ENCODE measurements at places on chromosomes 7 and 10.

DNA sequence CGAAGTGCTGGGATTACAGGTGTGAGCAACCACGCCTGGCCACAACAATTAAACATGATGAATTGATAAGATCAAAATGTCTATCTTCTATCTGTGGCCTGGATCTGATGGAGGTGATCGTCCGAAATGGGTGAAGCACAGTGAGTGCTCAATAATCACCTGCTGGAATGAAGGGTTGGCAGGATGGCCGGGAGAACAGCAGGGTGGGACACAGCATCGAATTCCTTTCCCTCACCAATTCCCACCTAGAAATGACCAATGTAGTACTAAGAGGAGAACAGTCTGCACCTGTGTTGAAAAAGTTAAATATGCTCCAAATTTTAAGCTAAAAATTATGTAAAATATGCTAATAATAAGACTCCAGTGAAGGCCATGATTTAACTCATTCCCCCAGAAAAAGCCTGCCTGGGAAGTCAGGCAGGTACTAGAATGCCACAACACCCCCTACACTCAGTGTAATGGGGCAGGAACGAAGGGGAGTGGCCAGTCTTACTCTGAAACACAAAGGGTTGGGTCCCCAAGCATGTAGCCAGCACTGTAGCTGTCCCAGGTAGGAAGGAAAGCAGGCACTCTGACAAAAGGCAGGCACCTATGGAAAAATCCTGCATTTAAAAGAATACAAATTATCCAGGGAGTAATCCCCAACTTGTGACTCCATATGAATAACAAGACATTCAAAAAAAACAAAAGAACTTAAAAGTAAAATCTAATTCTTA is 110.3 kb downstream of the VPS41 start:
- DNase-seq: no peak

GRCh38 chr7:82163586-82163985 is 280.0 kb downstream of the CACNA2D1 start:
- no peak for DNase-seq

DNA sequence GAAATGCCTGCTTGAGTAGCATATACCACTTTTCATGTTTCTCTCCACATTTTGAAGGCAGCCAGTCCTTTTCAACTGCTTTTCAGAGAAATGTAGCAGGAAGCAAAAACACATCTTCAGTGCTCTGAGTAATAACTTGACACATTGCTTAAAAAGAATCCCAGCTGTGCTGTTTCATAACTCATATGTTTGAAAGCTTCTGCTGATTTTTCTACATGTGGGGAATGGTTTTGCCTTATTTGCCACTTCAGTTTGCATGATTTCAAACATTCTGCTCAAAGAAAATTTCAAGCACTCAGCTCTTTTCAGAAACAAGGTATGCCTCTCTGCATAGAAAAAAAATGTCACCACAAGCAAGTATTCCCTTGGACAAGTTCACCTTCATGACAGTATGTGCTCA is 732.8 kb downstream of the POM121L12 start:
- DNase-seq: no peak

DNA sequence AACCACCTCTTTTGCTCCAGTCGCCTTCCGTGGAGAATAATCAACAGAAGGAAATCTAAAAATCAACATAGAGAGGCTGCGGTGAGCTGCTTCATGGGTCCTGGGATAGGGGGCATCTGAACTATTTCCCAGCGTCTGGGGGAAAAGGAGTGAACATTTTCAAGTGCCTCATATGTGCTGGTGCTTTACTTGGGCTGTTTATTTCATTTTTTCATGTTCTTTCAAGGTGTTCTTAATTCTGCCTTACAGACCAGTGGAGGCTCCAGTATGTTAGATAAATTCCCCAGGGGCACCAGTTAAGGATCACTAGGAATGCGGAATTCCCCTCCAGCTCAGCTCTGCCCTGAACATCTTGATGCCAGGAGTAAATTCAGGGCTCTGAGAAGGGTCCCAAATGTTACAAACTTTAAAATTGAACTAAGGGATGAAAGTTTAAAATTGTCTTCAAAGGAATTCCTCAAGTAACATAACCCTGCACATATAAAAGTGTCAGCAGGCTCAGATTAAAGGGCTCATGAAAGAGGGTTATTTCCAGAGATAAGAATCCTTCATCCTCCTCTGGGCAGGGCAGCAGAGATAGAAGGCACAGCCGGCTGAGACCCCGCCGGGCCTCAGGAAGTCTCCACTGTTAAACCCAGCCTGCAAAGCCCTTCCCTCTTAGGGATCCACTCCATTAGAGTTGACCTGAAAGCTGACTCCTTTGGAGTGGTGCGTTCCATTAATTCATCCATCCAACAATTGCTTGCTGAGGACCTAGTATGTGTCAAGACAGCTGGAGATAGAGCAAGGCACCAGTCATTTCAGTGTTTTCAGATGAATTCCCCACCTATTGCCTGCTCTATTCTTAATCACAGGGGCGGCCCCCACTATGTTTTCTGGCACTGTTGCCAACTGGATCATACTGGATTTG is 345.8 kb downstream of the KCNMA1 start:
- DNase-seq: no peak

GRCh38 chr10:4088354-4089066 is 303.5 kb upstream of the KLF6 start:
- no peak for DNase-seq

- no peak for DNase-seq
These were observed 713 bp downstream of the LOXL4 start for GRCh38 chr10:98267069-98267893.

GRCh38 chr10:15361131-15361530 is 10.0 kb downstream of the FAM171A1 start:
- DNase-seq: no peak

DNA sequence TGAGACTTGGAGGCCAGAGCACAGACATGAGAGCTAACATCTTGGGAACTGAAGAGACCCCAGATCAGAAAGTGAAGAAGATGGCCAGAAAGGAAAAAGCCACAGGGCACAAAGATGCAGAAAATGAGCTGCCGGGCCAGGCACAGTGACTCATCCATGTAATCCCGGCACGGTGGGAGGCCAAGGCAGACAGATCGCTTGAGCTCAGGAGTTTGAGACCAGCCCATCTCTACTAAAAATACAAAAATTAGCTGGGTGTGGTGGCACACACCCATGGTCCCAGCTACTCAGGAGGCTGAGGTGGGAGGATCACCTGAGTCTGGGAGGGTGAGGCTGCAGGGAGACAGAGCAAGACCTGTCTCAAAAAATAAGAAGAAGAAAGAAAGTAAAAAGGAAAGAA is 81.4 kb upstream of the MGMT start:
- DNase-seq: no peak

- no peak for DNase-seq
These were observed 671 bp upstream of the PAPSS2 start for GRCh38 chr10:87658858-87659555.

GRCh38 chr10:8794860-8795259 is 740.4 kb downstream of the GATA3 start:
- DNase-seq: no peak

- DNase-seq: peak; percentile 70
These were observed 25.5 kb downstream of the VOPP1 start for GRCh38 chr7:55546814-55547213.

- no peak for DNase-seq
These were observed 579.8 kb upstream of the FOXK1 start for GRCh38 chr7:4102231-4102841.

GRCh38 chr7:16271355-16271915 is 149.9 kb downstream of the CRPPA start:
- no peak for DNase-seq

DNA sequence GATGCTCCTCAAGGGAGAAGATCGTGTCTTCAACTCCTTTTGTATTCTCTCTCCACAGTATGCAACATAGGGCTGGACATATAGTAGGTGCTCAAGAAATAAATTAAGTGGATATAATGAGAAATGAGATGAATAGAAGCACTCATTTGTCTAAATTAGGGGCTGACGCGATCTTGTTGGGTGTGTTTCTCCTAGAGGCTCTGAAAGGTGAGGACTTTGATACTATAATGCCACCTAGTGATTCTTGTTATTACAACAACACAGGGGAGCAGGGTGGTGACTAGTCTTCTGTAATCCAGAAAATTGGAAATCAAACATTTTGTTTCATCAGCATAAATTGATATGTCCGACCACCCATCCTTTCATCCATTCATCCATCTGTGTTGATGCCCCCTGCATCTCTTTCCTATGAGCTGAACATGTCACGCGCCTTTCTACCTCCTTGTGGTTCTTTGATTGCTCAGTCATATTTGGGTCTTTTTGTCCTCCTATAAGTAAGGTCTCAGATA is 3.5 kb upstream of the CFAP58 start:
- DNase-seq: peak; percentile 66

DNA sequence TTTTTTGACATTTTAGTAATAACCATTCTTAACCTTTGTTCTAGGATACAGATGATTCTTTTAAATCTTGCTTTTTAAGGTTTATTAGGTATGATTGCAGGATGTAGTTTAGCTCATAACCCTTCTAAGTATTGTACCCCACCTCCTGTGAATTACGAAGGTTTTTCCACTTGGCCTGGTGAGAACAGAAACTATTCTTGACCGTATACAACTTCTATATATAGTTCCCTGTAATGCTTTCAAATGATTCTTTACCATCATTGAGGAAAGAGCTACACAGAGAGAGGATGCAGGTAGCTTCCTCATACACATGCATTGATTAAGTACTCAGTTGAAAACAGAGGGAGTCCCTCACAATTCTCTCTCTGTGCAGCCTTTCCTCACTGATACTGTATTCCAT is 86.3 kb downstream of the PALS2 start:
- no peak for DNase-seq

DNA sequence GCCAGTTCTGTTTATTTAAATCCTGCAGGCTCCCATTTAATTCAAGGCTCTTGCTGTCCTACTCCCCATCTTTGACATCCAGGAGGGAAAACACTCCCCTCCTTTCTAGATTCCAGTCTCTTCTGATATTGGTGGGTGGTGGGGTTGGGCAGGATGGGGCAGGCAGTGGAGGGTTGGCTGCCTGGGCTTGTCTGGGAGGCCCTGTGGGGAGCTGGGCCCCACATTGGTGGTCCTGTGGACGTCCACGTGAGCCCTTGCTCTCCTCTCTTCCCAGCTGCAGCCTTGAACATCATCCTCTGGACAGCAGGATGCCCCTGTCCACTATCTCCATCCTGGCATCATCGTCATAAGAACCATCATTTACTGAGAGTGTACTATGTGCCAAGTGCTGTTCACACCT is 108.9 kb upstream of the PCBD1 start:
- DNase-seq: no peak

- no peak for DNase-seq
These were observed 132.6 kb upstream of the NAMPT start for GRCh38 chr7:106417273-106417902.

GRCh38 chr7:153616711-153617325 is 435.4 kb upstream of the DPP6 start:
- DNase-seq: no peak

- DNase-seq: peak; percentile 71
These were observed 15.4 kb downstream of the CTBP2 start for GRCh38 chr10:125144693-125145623.

DNA sequence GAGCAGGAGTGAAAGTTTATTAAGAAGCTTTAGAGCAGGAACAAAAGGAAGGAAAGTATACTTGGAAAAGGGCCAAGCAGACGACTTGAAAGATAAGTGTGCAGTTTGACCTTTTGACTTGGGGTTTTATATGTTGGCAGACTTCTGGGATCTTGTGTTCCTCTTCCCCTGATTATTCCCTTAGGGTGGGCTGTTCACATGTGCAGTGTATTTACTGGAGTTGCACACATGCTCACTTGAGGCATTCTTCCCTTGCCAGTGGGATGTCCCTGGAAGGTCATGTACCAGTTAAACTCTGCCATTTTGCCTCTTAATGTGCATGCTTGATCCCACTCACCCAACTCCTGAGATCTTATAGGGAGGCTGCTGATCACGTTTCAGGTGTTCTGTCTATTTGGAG is 23.4 kb upstream of the ARHGAP12 start:
- DNase-seq: no peak

DNA sequence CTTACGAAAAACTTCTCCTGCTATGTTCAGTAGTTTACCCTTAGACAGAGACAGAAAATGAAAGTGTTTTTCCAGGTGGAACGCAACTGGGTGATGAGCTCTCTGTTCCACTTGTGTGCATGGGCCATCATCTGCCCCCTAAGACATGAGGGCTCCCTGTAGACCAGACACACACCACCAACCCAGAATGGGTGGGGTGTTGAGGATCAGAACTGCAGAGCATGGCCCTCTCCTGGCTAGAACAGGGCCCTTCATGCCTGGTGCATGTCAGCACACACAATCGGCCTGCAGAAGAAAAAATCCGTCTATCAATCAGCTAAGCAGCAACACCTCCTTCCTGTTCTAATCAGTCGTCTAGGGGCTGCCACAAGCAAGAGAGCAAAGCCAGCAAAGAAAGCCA is 186.2 kb upstream of the INHBA start:
- DNase-seq: no peak

GRCh38 chr7:108455998-108456677 is at the start of gene NRCAM:
TSS of gene NRCAM (minus strand) at chr7:108456436. CDS start at chr7:108240064, 216,372 bp downstream.
- no peak for DNase-seq

GRCh38 chr10:19628767-19629560 is 187.3 kb upstream of the PLXDC2 start:
- DNase-seq: no peak

GRCh38 chr7:82224529-82224928 is 219.0 kb downstream of the CACNA2D1 start:
- DNase-seq: no peak

DNA sequence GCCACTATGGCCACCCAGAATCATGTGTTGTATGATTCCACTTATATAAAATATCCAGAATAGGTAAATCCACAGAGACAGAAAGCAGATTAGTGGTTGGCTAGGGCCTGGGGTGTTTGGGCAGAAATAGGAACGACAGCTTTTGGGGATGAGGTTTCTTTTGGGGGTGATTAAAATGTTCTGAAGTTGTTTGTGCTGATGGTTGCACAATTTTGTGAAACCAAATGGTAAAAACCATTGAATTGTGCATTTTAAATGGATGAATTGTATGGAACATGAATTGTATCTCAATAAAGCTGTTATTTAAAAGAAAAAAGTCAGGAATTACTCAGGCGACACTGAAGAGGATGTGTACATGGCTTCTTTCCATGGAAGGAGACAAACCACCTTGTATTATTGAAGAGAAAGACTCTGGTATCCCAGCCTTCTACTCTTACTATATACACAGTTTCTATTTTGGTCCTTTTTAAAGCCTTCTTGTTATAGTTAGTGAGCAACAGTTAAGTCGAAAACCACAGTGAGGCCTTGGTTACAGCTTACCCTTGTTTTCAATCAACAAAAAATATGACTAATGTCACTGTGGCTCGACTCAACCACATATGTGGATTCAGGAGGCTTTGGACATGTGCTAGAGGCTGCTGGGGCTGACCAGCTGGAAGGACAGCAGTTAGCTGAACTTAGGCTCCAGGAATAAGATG is 57.1 kb upstream of the KMT2E start:
- peak; percentile 52 for DNase-seq

- DNase-seq: no peak
These were observed 44.6 kb upstream of the VDAC2 start for GRCh38 chr10:75165684-75166622.

DNA sequence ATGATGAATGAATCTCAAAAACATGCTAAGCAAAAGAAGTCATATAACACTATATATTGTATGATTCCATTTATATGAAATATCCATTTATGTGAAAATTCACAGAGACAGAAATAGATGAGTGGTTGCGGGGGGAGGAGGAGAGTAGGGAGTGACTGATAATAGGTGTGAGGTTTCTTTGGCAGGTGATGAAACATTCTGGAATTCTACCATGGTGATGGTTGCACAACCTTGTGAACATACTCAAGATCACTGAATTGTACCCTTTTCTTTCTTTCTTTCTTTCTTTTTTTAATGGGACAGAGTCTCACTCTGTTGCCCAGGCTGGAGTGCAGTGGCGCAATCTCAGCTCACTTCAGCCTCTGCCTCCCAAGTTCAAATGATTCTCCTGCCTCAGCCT is 10.7 kb downstream of the SVOPL start:
- no peak for DNase-seq
